CD4-positive, alpha-beta T cell treated with Interleukin-12 subunit alpha and Interleukin-12 subunit beta, for 1 hour (primary cell): ENCODE measurements at places on chromosomes 1 and 21.

DNA sequence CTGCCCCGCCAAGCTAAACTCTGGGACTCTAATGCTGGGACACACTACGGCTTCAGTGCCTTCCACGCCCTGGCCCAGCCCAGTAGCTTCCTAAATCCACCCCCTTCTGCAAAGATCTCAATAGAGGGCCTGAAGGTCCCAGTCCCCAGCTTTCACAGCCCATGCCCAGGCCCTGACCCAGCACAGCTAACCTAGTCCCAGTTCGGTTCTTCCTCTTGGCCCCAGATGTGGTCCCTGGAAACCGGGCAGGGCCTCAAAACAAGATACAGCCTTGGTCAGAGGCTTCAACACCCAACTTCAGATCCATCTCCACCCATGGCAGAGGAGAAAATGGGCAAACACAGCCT is 646 bp upstream of the PDZK1IP1 start:
- no peak for DNase-seq

GRCh38 chr1:181135437-181135731 is 46.9 kb downstream of the IER5 start:
- DNase-seq = peak; percentile 23

DNA sequence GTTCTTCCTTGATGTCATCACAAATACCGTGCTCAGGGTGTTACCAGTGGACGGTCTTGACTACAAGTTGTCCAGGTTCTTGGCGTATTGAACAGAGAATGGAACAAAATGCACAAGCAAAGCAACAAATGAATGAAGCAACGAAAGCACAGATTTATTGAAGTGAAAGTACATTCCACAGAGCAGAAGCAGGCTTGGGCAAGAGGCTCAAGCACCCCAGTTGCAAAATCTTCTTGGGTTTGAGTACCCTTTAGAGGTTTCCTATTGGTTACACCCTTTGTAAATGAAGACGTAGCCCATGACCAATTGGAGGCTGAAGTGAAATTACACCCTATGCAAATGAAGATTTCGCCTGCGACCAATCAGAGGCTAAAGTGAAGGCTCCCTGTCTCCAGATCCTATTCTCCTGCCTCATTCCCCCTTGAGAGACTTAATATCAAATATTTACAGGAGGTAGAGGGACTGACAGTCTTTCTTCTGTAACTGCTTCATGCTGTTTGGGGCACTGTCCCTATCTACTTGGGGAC is 38.3 kb downstream of the YY1AP1 start:
- no peak for DNase-seq

GRCh38 chr1:31227891-31228568 is 11.7 kb downstream of the NKAIN1 start:
- no peak for DNase-seq

GRCh38 chr1:10730985-10731384 is 65.5 kb downstream of the CASZ1 start:
- no peak for DNase-seq
